Left cardiac atrium (tissue), 4 donors: ENCODE measurements at places on chromosomes 7 and 10.

DNA sequence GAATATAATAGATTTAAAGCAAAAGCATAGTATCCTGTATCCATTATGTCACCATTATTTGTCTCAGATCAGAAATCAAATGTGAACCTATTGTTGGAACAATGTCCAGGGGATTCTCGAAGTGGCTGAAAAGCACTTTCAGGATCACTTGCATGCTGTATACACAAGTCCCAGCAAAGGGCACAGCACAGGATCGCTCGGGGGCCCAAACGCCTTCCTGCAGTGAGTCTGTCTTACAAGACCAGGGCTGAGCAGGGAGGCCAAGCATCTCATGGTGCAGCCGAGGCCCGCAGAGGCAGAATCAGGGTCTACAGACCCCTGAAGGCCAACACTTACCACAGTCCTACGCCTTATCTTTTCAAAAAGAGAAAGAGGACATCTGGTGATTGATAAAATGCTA lies 92.3 kb downstream of the TNS3 start:
- DNase-seq, result peak; percentile 14

DNA sequence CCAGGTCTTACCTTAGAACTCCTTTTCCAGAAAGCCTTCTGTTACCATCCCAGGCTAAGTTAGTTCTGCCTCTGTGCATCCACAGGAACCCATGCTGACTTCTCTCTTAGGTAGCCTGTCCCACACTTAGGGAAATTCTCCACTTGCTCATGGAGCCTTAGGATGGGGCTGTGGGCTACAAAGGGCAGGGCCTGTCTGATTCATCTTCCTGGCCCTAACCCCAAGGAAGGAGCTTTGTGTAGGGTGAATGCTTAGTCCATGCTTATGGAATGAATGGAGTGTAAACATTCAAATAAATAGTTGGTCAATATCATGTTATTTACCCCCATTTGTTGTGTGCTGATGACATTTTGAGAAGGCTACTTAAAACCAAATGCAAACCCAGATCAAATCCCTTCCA lies 54.7 kb downstream of the EMX2 start:
- no peak for DNase-seq

DNA sequence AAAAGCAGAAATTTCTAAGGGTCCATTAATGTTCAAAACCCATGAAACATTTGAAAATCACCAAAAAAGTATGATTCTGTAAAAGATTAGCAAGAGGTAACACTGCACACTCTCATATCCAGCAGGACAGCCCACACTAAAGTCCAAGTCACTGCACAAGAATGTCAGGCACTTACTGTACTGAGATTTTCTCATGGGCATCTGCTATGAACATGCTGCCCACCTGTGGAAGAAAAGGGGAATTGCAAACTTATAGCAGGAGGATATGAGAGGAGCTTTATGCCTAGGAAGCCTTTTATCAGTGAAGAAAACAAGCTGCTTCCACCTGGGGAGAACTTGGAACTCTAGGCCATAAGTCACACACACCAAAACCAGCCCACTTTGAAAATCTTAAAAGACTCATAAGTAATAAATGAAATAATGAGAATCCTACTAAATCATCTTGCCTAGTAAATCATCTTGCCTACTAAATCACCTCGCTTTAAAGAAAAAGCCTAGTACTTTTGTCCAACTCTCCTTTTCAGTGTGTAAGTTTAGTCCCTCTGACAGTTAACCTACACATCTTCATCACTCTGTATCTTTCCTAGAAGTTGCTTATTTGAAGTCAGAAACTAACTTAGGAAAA lies 46.1 kb downstream of the ARMH3 start:
- peak; percentile 26 for DNase-seq

- peak; percentile 68 for DNase-seq
These were observed 40.9 kb upstream of the KLF6 start for GRCh38 chr10:3825862-3826351.

GRCh38 chr10:16993186-16993585 lies 136.4 kb downstream of the CUBN start:
- DNase-seq, result no peak

DNA sequence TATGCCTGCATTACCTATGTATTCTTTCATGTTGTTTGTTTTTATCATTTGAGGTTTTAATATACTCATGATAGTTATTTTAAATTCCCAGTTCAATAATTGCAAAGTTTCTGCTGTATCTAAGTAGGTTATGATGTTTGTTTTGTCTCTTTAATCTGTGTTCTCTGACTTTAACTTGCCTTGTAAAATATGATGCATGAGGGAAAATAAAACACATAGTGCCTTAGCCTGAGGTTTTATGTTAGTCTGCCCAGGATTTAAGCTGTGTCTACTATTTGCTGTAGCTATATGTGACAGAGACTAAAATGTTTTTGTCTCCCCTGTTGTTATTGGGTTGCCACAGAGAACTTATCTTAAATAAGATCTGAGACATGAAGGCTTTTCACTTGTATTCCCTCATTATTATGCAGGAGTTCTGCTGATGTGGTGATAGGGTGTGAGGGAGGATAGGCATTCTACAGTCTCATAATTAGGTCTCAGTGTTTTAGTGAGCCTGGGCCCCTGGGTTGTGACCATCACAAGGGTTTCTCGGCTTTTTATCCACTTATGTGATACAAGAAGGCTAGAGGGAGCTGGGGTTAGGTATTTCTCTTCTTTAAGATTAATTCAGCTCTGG lies 582.5 kb downstream of the CNTNAP2 start:
- DNase-seq, result no peak

- no peak for DNase-seq
These were observed 191.4 kb upstream of the STK17A start for GRCh38 chr7:43391518-43391917.

- no peak for DNase-seq
These were observed 240.0 kb upstream of the IMMP2L start for GRCh38 chr7:111802194-111802772.

DNA sequence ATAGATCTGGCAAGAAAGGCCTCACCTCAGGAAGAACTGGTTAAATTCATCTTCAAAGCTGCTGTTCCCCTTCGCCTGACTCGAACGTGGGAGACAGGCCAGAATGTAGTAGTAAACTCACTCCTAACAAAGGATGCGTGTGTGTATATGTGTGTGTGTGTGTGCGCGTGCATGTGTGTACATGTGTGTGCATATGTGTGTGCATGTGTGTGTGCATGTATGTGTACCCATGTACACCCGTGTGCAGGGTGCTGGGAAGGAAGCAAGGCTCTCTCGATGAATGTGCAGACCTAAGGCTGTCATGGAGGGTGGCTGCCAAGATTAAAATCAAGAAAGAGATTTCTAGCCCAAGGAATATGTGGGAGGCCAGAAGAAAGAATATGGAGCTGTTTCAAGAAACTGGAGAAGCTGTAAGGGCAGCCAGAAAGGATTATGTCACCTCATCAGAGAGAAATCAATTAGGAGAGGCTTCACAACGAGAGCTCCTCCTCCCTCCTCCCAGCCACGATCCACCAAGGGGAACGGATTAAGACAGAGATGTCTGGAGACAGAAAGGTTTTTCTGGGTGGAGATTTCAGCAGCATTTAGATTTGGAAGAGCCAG lies 34.0 kb upstream of the LBX1 start:
- DNase-seq, result no peak

DNA sequence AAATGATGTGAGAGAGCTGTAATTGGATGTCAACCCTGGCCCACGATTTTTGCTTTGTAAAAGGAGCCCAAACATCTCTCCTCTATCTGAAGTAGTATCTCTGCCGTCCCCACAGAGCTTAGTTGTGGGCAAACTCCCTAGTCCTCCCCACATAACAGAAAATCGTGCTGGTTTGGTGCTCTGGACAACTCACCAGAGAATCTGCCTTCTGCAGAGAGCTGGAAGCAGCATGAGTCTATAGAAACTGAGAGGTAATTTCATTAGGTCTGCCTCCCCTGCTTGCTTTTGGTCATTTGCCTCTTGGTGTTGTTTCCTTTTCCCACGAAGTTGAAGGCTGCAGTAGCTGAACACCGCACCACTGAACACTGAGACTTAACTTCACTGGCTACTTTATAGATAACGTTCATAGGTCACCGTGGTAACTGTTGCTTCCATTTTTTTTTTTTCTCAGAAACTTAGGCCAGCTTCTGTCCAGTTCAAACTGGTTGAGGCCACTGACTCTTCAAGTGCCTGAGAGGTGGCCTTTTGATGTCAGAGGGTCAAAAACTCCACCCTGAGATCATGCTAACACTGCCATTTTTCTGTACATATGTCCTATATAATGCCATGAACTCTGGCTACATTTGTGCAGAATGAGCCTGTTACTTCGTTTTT lies 3.3 kb upstream of the CDCA7L start:
- DNase-seq, result no peak

DNA sequence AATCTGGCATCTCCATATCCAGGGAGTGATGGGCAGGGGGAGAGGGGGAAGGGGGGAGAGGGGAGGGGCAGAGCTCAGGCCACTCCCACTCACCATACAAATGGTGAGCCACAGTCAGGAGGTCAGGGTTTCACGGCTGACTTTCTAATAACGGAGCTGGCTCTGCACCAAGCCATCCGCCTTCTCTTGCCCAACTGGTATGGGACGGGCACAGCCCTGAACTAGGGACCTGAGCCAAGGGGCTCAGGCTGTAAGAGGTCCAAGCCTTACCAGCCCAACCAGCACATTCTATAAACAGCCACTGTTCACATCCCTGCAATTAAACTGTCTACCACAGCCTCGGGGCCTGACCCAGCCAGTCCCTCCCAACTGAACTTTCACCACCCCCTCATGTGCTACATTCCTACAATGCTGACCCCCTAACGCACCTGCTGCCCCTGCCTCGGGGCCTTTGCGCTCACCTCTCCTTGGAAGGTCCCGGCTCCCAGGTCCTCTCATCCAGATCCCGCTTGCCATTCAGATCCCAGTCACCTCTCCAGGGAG lies 32.5 kb downstream of the RGS10 start:
- peak; percentile 70 for DNase-seq
